ENCODE measurements at places on chromosomes 6 and 20.
A peak's percentile ranks its signal among the peaks of the same experiment; 100 is the strongest.

DNA sequence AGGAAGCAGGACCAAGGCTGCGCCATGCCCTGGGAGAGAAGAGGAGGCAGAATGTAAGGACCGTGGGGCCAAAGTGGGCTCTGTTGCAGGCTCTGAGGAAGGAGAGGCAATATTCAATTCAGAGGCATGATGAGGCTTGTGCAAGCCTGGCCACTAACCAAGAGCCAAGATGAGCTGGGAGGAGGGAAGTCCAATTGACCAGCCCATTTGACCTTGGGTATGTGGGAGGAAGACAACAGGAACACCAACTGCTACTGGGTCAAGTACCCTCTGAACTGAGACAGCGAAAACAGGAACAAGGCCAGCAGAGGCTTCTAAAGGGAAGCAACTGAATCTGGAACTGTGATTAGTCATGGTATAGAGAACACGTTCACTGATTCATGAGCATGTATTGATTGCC lies 779.6 kb downstream of the MAFB start:
- DNase-seq: peak; percentile 88

GRCh38 chr6:138541823-138542481 lies 42.7 kb upstream of the NHSL1 start:
- DNase-seq: no peak

GRCh38 chr6:111824608-111825337 lies 48.5 kb downstream of the FYN start:
- DNase-seq: no peak

GRCh38 chr6:54085541-54085940 lies 25.7 kb upstream of the MLIP start:
- no peak for DNase-seq

- DNase-seq: no peak
Observed at GRCh38 chr20:1631309-1632151, 11.7 kb upstream of the SIRPB1 start.

DNA sequence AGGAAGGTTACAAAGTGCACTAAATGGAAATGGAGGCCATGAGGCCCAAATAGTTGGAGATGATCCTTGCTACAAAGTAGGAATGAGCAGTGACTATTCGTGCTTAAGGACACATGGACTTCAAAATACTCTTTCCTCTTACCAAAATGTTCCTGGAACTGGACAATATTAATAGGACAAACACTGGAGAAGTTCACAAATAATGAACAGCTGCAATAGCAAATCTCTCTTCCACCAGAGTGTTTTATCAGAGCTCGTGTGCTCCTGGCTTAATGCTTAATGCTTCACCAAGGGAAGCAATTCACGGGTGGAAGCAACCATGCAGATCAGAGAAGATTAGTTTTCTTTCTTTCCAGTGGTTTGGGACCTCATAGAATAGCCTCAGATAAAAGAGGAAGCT lies 435.4 kb downstream of the BCKDHB start:
- DNase-seq: no peak

DNA sequence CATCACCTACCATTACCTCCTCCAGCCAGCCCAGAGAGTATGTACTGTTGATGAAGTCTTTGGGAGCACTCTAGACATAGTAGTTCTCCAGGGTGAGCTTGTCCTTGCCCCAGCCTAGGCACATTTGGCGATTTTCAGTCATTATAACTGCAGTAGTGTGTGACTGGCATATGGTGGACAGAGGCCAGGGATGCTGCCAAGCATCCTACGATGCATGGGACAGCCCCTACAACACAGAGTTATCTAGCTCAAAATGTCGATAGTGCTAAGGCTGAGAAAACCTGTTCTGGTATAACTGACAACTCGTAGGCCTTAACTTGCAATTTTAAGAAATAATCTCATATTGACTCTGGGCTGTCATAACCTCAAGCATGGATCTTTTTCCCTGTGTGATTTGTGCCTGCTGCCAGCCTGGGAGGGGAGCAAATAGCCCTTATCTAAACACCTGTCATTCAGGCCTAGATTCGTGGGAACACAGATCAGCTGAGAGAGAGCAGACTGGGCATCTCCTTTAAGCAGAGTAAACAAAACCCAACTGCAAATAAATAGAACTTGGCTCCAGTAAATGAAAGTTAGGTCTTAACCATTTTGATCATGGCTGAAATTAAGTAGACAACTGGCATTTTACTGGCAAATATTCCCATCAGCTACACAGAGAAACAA lies 102.6 kb downstream of the SPTLC3 start:
- DNase-seq: no peak

DNA sequence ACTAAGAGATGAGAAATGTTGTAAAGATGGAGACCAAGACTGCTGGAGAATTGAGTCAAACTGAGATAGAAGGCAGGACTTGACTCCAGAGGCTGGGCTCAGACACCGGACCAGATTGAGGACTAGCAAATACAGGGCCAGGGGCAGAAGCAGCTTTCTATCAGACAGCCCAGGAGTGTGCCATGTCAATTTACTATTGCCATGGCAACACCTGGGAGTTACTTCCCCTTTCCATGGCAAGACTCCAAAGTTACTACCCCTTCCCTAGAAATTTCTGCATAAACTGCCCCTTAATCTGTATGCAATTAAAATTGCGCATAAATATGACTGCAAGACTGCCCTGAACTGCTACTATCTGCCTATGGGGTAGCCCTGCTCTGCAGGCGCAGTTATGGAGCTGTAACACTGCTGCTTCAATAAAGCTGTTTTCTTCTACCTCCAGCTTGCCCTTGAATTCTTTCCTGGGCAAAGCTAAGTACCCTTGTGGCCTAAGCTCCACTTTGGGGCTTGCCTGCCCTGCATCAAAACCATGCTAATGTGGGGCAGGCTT lies 90.1 kb upstream of the EDN1 start:
- DNase-seq: peak; percentile 25

GRCh38 chr6:149212206-149212605 lies 105.3 kb upstream of the TAB2 start:
- DNase-seq: peak; percentile 53

- DNase-seq: peak; percentile 94
Observed at GRCh38 chr20:2986466-2986865, 57.0 kb upstream of the GNRH2 start.
